CD4-positive, alpha-beta memory T cell (primary cell): ENCODE measurements at places on chromosomes 4 and X.

GRCh38 chr4:16706251-16706650 is 192.2 kb downstream of the LDB2 start:
- no peak overlapping the region for H3K4me3 ChIP-seq
- no peaks in the 10 kb centered on the region for H3K4me1 ChIP-seq
- no peaks in the 10 kb centered on the region for H3K27me3 ChIP-seq

- no peak overlapping the region for H3K27ac ChIP-seq
- no peaks in the 10 kb centered on the region for H3K27me3 ChIP-seq
- H3K4me3 ChIP-seq = no peak overlapping the region
Observed at GRCh38 chrX:54479136-54480111, 16.6 kb downstream of the FGD1 start.

GRCh38 chrX:109774136-109774535 is 41.1 kb upstream of the ACSL4 start:
- H3K36me3 ChIP-seq = no peaks in the 10 kb centered on the region

- DNase-seq = no peak
- no peaks in the 10 kb centered on the region for H3K27me3 ChIP-seq
- no peak overlapping the region for H3K27ac ChIP-seq
- H3K36me3 ChIP-seq = no peaks in the 10 kb centered on the region
- peaks cover 21% of the 10 kb centered on the region for H3K4me1 ChIP-seq
Observed at GRCh38 chr4:38534344-38535045, 129.5 kb upstream of the KLF3 start.

GRCh38 chr4:70712150-70712549 is 9.6 kb upstream of the RUFY3 start:
- no peak overlapping the region for H3K27ac ChIP-seq
- H3K27me3 ChIP-seq = no peaks in the 10 kb centered on the region
- H3K36me3 ChIP-seq = no peaks in the 10 kb centered on the region
- no peak overlapping the region for H3K4me3 ChIP-seq
- peaks cover 29% of the 10 kb centered on the region for H3K4me1 ChIP-seq

DNA sequence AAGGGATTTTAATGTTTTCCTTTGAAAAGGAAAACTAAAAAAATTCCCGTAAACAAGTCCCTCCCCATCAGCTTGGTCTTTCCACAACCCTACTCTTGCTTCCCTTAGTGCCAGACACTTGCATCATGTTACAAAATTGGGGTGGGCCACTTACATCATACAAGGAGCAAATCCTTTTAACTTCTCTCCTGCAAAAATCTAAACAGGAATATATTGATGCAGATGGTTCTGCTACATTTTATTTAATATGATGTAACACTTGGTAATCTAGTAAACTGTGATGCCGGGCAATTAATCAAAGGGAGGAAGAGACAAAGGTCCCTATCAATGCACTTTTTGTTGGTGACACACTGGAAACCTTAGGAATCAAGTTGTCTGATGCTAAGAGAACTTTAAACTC is 125.3 kb downstream of the UBE2K start:
- H3K4me1 ChIP-seq = no peaks in the 10 kb centered on the region
- DNase-seq = no peak
- H3K27ac ChIP-seq = no peak overlapping the region
- H3K27me3 ChIP-seq = no peaks in the 10 kb centered on the region

DNA sequence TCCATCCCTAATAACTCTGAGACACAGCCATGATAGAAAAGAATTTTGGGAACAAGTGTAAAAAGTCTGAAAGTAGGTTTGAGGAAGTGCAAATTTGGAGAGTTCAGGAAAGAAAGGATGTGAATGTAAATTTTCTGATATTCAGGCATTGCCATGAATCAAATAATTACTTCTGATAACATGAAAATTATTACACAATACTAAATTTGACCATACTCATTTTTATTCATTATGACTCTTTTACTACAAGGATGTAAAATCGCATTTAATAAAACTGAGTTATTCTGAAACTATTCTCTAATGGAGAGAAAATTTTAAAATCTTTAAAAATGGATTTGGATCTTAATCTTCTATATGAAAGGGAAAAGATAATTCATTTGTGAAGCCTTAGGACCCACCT is 33.8 kb upstream of the NPY2R start:
- no peaks in the 10 kb centered on the region for H3K36me3 ChIP-seq
- H3K4me1 ChIP-seq = no peaks in the 10 kb centered on the region
